ENCODE measurements at places on chromosomes 4 and X.

DNA sequence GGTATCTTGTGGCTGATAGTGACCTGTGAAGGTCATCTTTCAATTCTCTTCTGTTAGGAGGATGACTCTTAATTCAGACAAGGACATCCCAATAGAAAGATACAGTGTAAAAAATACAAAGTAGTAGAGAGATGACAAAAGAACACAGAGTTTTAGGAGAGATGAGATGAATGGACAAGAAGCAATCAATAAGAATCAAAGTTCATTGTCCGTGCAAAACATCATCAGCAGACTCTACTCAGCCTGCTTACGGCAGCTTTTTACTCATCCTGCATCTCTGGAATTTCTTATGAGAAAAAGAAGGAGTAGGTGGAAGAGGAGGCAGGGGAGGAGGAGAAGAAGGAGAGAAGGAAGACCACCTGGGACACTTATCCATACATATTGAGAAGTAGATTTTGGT is 2131.7 kb downstream of the ARAP2 start:
- no peak for DNase-seq

- no peak for DNase-seq
Observed at GRCh38 chrX:11566173-11566572, 99.5 kb downstream of the ARHGAP6 start.

- DNase-seq = no peak
Observed at GRCh38 chr4:38612646-38613414, 51.2 kb upstream of the KLF3 start.

- no peak for DNase-seq
Observed at GRCh38 chr4:148454835-148455234, 12.6 kb upstream of the NR3C2 start.

GRCh38 chr4:179751669-179752068 is 2309.4 kb upstream of the AGA start:
- no peak for DNase-seq

DNA sequence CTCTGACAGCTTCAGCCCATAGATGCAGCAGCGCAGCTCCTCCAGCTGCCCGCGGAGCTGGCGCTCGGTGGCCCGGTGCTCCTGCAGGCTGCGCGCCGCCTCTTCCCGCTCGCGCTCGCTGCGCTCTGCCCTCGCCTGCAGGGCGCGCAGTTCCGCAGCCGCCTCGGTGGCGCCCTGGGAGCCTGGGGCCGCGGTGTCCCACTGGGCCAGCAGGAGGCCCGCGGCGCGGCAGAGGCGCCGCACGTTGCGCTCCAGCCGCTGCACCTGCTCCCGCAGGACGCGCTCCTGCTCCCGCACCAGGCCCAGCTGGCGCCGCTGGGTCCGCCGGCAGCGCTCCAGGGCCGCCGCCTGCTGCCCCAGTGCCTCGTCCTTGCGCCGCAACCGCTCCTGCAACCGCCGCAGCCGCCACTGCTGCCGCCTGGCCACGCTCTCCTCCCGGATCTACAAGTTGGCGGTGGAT is 10.1 kb downstream of the C4orf50 start:
- no peak for DNase-seq

GRCh38 chr4:148300877-148301276 is 141.3 kb downstream of the NR3C2 start:
- no peak for DNase-seq

DNA sequence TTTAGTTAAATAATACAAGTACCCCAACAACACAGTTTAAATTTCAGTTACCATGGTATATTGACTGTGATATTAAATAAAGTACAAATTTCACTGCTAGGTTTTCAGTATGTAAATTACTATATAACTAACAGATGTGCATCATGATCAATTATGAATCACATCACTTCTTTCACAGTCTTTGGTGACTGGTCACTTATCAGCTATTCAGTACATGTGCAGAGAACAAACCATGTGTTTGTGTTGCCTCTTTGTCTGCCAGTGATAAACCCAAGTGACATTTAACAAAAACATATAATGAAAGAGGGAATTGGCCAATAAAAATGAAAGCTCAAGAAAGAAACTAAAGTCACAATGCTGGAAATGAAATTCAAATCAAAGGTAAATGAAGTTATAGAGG is 249.3 kb downstream of the CHIC1 start:
- DNase-seq = no peak

DNA sequence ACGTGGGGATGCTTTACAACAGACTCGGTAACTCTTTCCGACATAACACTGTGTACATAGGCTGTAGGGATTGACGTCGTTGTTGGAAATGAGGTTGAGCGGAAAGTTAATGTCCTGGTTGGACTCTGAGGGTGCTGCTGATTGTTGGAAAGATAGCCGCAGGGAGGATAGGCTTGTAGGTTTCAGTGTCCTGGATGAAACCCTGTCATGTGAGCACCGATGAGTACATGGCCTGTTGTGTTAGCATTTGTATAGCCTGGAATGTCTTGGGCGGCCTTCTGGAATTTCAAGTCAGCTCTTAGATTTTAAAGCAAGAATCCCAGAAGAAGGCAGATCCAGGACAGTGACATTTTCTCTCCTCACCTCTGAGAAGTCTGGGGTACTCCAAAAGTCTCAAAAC is 63.3 kb downstream of the TBC1D14 start:
- DNase-seq = no peak

DNA sequence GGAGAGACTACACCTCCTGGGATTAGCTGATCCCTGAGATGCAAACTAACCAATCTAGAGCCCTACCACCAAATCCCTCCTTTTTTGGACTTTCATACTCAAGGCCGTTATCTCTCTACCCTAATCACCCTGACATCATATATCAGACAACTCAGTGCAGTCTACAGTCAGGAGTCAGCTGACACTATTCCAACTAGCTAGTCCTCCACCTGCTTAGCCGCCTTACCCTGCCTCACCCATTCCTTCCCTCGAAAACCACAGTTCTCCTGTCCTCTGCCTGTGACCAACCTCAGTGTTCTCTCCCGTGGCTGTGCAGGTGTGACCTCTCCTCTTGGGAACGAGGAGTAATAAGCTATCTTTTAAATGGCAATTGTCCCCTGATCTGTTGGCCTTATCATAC is 1.8 kb upstream of the PPEF2 start:
- no peak for DNase-seq

DNA sequence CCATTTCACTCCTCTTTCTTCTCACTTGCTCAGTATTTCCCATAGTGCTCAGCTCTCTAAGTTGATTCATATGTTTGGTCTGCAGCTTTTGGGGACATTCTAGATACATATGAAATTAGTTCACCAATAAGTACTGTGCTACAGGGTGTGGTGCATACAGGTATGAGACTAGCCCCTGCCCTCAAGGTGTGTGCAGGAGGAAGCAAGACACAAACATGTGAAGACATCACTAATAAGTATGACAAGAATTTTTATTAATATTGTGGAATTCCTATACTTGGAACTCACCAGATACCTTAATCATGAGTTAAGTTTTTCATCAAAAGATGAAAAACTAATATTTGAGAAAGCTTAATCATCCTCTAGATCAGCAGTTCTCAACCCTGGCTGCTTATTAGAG is 505.2 kb downstream of the ZNF674 start:
- no peak for DNase-seq

- DNase-seq = no peak
Observed at GRCh38 chrX:40096395-40097091, 1.2 kb downstream of the BCOR start.

GRCh38 chr4:53481586-53481985 is 104.1 kb downstream of the FIP1L1 start:
- no peak for DNase-seq

DNA sequence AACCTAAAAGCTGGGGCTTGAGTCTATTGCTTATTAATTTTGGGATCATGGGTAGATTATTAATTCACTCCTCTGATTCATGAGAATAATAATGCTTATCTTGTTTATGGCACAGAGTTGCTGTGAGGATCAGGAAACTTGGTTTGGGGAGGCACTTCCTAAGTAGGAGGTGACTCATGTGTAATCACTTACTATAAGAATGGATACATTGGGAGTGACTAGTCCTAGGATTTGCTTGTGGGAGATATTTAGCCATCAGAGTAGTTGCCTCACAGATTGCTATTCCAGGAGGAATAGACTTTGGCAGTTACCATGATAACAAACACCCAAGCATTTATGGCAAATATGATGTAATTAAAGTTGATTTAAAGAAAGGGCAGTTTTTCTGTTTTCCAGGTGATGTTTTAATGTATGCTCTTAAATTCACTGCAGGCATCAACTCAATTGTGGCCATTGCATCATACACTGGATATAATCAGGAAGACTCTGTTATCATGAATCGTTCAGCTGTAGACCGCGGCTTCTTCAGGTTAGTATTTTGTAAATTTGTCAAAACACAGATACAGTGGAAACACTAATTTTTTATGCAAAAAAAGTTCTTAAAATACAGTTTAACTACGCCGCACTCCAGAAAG is 41.9 kb downstream of the POLR2B start:
- DNase-seq = no peak

GRCh38 chr4:52202931-52203330 is 151.8 kb downstream of the SPATA18 start:
- no peak for DNase-seq

DNA sequence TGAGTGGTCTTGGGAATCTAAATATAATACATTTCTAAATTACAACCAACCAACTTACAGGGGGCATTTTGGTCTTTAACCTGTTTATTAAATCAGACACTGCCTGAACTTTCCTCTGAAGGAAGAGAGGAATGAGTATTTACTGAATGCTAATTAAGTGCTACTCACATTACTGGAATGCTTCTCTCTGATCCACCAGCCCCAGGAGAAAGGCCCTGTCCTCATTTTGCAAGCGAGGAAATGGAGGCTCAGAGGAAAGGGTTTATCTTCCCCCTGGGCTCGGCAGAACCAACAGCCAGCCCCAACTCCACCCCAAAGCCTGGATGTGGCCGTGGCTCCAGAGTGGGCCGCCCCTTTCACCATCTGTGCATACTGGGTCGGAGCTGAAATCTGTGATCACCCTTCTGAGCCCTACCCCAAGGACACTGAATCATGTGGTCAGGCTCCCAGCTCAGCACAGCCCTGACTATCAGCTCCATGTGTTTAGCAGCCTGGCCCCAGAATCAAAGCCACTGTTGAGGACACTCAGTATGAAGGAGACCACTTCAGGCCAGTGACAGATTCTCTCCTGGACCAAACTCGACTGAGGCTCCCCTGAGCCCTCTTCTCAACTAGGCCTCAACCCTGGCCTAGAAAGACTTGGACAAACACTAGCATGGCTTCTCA is 56.7 kb upstream of the ENPP6 start:
- no peak for DNase-seq

GRCh38 chr4:152039023-152039481 is 278.2 kb upstream of the GATB start:
- DNase-seq = no peak

- DNase-seq = no peak
Observed at GRCh38 chr4:113982181-113982580, 2.7 kb upstream of the ARSJ start.

GRCh38 chrX:123425904-123426303 is 241.8 kb downstream of the GRIA3 start:
- DNase-seq = no peak

DNA sequence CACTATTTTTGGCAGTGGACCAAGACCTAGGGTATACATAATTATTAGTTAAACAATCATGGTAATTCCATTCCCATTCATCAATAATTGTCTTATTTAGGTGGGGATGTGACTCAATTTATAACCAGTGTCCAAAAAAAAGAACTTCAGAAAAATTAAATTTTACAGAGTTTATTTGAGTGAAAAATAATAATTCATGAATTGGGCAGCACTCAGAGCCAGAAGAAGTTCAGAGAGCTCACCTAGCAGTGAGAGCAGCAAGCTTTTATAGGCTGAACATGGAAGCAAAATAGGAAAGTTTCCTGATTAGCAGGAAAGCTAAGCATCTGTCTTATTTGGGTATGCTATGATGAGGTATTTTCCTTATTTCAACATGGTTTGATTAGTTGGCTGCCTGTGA is 500.8 kb downstream of the PCDH7 start:
- no peak for DNase-seq

DNA sequence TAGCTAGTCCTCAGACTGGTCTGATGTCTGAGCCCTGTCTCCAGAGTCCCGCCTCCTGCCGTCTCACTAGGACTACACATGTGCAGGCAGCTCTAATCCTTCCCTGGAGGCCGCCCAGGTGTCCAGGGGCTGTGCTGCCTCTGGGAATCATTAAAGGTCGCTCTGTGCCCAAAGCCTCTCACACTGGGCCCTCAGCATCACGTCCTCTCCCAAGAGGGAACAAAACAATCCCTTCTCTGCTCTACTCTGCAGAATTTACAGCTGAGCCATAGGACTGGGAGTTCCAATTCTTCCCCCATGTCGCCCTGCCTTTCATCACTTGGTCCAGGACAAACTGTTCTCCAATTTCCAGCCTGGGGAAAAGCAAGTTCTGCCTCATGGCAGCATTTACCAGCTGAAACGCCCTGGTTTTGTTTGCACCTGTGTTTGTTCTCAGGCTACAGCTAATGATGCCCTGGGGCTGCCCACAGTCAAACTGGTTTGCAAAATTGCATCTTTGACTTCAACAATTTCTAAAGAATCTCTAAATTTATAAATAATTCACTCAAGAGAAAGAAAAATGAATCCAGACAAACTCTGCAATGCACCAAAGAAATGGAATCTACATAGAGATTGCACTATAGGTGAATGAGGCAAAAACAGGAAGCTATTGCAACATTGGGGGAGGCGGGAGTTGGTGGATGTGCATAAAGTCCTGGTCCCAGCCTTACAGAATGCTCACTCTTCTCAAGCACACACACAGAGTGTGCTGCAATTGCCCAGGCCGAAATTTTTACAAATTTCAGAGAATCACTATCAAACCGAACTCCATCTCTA is 7.2 kb upstream of the MRFAP1 start:
- DNase-seq = no peak

- no peak for DNase-seq
Observed at GRCh38 chrX:153519569-153520286, 2.3 kb downstream of the ATP2B3 start.

DNA sequence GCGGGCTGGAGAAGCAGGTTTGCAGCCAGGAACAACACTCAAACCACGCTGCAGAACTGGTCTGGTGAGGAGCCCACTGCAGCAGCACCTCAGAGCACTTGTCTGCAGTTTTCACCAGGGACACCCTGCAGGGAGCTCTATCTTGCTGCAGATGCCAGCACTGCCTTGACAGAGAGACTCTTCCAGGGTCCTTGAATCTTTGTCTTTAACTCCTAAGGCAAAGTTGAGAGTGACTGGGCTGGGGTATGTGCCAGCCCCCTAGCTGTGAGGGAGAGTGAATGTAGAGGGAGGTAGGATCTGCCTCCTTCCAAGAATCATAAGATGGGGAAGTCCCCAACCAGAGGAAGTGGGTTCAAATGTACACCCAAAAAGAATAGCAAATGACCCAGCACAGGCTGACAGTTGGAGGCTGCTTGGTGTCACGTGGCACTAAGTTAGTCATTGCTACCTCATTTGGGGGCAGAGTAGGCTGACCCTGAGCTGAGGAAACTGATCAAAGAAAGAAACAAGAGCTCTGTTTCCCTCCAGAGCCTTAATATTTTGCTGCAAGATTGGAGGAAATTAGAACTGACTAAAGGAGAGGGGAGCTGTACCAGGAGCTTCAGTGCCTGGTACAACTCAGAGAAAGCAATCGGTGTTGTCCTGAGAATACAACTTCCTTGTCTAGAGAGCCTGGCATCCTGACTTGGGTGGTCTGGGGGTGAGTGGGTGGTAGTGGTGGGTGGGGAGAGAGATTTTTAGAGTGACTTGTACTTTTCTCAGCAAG is 28.2 kb upstream of the HUWE1 start:
- peak; percentile 39 for DNase-seq
